ENCODE measurements at places on chromosomes 3 and 15.

GRCh38 chr3:171895900-171896299 lies 52.8 kb downstream of the TMEM212 start:
- no peak for DNase-seq

DNA sequence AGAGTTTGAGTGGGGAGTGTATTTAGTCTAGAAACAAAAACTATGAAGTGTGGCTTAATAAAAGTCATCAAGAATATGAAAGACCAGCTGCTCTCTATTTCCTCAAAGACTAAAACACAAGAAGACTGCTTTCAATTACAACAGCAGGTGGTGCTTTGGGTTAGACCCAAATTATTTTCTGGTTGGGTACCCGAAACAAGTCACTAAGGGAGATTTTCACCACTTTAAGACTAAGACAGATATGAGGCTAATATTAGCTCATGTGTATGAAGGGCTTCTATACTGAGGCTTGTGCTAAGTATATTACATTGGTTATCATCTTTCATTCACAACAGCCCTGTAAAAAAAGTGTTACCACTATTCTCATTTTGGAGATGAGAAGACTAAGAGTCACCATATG lies 43.1 kb downstream of the COL8A1 start:
- no peak for DNase-seq

- DNase-seq = no peak
These were observed 74.2 kb upstream of the RASGRP1 start for GRCh38 chr15:38638811-38639210.

GRCh38 chr3:183514021-183514420 lies 41.5 kb downstream of the KLHL6 start:
- DNase-seq = no peak

DNA sequence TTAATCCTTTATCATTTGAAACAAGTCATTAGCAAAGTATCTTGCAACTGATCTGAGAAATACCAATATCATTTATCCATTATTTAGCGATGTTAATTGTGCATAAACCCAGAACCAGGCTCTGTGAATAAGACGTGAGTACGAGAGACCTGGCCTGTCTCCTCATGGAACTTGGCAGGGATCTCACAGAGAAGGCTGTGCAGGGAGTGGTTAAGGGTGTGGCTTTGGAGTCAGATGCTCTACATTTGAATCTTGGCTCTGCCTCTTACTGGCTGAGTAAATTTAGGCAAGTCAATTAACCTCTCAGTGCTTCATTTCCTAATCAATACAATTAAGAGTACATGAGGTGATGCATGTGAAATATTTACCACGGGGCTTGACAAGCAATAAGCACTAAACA lies 39.9 kb upstream of the TBL1XR1 start:
- DNase-seq = no peak

DNA sequence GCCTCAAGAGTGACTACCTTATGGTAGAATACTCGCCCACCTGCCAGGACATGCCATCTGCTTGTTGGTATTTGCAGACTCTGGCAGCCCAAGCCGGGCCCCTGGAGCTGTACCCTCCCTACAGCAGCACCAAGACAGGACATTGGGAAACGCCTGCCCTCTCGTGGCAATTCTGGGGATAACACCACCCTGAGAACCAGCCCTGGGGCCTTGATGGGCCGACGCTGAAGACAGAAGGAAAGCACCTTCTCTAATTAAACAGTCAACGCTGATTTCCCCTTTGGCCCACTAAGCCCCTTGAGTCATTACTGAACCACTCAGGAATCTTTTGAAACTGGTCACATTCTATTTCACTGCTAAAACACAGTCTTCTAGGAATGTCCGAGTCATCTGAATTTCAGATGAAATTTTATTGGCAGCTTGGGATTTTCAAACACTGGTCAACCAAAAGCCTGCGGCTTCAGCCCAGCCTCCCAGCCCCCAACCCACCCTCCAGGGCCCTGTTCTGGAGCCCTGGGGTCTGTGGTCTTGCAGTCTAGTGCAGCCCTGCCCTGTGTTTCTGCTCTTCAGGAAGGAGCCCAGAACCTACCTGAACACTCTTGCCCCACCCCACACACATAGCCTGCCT lies 91.3 kb downstream of the TMEM266 start:
- DNase-seq = no peak

GRCh38 chr3:165197481-165197800 lies 1.3 kb upstream of the SLITRK3 start:
- DNase-seq = no peak

DNA sequence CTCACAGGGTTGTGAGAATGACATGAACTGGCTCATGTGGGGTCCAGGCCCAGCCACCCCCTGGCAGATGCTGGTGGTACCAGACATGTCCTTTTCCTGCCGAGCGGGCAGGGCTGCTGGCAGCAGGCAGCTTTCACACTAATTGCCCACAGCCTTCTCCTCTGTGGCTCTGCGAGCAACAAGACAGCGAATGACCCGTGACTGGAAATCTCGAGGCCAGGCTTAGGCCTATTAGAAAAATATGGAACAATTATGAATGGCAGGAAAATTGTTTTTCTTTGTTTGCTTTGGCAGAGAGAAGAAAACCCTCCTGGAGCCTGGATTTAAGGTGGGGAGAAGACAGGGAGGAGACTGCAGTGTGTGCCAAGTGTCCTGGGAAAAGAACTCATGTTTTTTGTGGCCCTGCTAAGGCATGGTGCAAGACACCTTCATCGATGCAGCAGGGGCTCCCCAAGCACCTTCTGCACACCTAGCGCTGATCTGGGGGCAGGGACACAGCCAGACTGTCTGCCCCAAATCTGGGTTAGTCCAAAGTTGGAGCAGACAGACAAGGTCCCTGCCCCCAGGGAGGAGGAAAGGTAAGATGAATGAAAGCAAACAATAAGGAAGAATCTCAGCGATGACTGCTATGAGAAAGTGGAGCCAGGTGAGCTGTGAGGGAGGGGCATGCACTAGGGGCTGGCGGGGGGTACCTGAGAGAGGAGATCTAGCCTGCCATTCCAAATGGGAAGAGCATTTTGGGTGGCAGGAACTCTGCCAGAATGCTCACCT lies 193.8 kb upstream of the TLE3 start:
- DNase-seq = no peak

- no peak for DNase-seq
These were observed 163.3 kb upstream of the MBNL1 start for GRCh38 chr3:152105446-152105845.

GRCh38 chr3:77283108-77283507 lies 243.2 kb downstream of the ROBO2 start:
- DNase-seq = no peak

DNA sequence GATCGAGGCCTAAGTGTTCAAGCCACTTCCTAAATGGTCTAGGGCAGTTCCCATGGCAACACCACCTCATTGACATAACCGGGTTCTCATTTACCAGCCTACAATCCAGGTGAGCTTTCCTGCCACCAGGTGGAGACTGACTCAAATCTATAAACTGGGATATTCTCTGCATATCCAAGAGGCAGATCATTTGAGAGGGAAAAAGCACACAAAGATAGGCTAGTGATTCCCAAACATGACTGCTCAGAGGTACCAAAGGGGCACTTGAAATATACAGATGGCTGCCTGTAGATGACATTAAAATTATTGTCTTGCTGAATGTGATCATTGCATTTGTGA lies 141.3 kb upstream of the PROK2 start:
- no peak for DNase-seq

- no peak for DNase-seq
These were observed 15.8 kb upstream of the EPHB3 start for GRCh38 chr3:184545769-184546168.

GRCh38 chr3:117914540-117915100 lies 1120.0 kb downstream of the IGSF11 start:
- no peak for DNase-seq

DNA sequence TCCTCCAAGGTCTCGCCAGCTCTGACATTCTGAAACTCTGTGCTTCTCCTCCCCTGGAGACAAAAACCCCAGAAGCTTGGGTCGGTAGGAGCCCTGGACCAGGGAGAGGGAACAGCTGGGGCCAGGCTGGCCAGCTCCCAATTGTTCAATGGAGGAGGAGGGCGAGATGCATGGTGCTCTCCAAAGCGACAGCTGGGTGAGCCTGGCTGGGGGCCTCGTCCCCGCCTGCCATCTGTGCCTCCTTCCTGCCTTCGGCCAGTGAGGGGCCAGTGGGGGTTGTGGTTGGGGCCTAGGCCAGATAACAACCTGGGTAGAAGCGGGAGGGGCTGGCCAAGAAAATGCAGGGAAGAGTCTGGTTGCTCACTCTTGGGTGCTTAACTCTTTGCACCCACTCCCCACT lies 79.4 kb downstream of the CORO2B start:
- DNase-seq = no peak

DNA sequence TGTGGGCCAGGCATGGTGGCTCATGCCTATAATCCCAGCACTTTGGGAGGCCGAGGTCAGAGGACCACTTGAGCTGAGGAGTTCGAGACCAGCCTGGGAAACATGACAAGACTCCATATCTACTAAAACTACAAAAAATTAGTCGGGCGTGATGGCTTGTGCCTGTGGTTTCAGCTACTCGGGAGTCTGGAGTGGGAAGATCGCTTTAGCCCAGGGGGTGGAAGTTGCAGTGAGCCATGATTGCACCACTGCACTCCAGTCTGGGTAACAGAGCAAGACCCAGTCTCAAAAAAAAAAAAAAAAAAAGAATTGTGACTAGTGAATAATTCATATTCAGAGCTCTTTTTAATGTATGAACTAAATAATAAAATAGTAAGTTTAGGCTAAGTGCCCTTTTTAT lies 87.8 kb upstream of the TSEN2 start:
- DNase-seq = no peak

DNA sequence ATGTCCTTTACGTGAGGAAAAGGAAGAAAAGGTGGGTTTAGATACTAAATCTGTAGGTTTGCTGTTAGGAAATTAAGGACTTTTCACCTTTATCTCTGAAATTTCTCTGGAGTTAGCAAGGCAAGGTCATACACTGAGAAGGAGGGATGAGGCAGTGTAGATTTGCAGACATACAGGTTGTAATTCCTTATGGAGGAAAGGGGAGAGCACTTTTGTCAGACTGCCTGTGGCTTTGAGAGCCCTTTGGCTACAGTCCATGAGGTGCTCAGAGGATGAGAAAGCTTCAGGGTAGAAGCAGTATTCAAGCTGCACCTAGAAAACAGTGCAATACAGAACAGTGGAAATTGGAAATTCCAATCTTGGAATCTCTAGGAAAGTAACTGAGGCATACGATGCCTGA lies 8.3 kb downstream of the RPL14 start:
- no peak for DNase-seq

- DNase-seq = no peak
These were observed 143.6 kb upstream of the UBE2E1 start for GRCh38 chr3:23662079-23662617.

GRCh38 chr3:101849714-101850245 lies 466 bp downstream of the NFKBIZ start:
- DNase-seq = no peak

GRCh38 chr15:80160570-80161156 lies 7.9 kb downstream of the FAH start:
- DNase-seq = peak; percentile 69

All from HFF-Myc (cell line).